Suprapubic skin (tissue), 4 donors: ENCODE measurements at places on chromosomes 6 and 20.
A peak's percentile ranks its signal among the peaks of the same experiment; 100 is the strongest.

GRCh38 chr6:21664314-21665109 is 71.0 kb downstream of the SOX4 start:
- H3K27ac ChIP-seq = no peak overlapping the region
- H3K4me1 ChIP-seq = peaks cover 35% of the 10 kb centered on the region
- H3K36me3 ChIP-seq = no peaks in the 10 kb centered on the region

- H3K4me3 ChIP-seq = no peak overlapping the region
- peaks cover 34% of the 10 kb centered on the region for H3K36me3 ChIP-seq
- no peaks in the 10 kb centered on the region for H3K27me3 ChIP-seq
- peak overlapping the region; percentile 83 for H3K27ac ChIP-seq
- H3K4me1 ChIP-seq = peaks cover 43% of the 10 kb centered on the region
Observed at GRCh38 chr6:52511572-52512151, 65.2 kb downstream of the TRAM2 start.

DNA sequence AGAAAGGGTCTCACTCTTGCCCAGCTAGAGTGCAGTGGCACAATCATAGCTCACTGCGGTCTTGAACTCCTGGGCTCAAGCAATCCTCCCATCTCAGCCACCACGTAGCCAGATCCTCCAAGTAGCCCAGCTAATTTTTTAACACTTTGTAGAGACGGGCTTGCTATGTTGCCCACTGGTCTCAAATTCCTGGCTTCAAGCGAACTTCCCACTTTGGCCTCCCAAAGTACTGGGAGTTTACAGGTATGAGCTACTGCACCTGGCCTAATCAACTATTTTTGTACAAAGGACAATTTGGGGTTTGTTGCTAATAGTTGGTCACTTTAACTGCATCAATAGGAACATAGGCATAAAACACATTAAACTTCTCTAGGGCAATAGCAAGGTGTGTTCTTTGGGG is 29.9 kb upstream of the SYNCRIP start:
- no peak overlapping the region for H3K4me3 ChIP-seq
- H3K27ac ChIP-seq = no peak overlapping the region
- no peaks in the 10 kb centered on the region for H3K27me3 ChIP-seq

DNA sequence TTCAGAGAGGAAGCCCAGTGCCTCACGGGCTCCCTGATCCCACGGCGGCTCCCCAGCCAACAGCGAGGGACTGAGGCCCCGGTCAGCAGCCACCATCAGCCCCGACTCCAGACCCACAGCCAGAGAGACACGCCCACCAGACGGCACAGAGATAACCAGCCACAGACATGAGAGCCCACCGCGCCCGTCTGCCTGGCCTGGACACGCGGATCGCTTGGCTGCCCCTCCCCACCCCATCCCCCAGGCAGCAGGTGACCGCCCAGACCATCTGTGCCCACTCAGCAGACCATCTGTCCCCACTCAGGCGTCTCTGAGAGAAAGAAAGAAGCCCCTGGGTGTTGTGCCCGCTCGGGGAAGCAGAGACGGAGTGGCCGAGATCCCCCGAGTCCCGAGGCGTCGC is 55.5 kb upstream of the CHRNA4 start:
- DNase-seq = no peak
- no peaks in the 10 kb centered on the region for H3K4me1 ChIP-seq
- H3K36me3 ChIP-seq = no peaks in the 10 kb centered on the region
- H3K4me3 ChIP-seq = no peak overlapping the region

- DNase-seq = no peak
- no peaks in the 10 kb centered on the region for H3K4me1 ChIP-seq
- no peak overlapping the region for H3K4me3 ChIP-seq
- H3K27me3 ChIP-seq = no peaks in the 10 kb centered on the region
- H3K36me3 ChIP-seq = no peaks in the 10 kb centered on the region
- H3K27ac ChIP-seq = no peak overlapping the region
Observed at GRCh38 chr20:2358006-2358405, 22.7 kb upstream of the TGM6 start.

DNA sequence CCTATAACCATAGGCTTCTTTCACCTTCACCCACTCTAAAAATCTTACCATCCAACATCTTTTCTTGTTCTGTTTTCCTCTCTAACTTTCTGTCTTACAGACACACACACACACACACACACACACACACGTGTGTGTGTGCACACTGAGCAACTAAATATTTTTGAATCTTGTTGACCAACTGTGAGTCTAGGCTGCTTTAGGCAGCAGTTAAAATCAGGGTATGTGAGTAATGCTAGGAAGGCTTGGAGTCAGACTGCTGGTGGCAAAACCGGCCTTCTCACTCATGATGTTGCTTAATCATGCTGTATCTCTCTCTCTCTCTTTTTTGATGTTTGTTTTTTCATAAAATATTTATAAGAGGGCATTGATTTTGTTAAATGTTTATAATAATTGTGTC is 103.1 kb upstream of the TBX18 start:
- H3K4me1 ChIP-seq = no peaks in the 10 kb centered on the region
- no peaks in the 10 kb centered on the region for H3K36me3 ChIP-seq
- H3K4me3 ChIP-seq = no peak overlapping the region
- no peak overlapping the region for H3K27ac ChIP-seq

- no peaks in the 10 kb centered on the region for H3K4me1 ChIP-seq
- no peaks in the 10 kb centered on the region for H3K27me3 ChIP-seq
- no peak overlapping the region for H3K4me3 ChIP-seq
- H3K36me3 ChIP-seq = no peaks in the 10 kb centered on the region
- no peak overlapping the region for H3K27ac ChIP-seq
Observed at GRCh38 chr6:123030282-123030681, 34.2 kb downstream of the CLVS2 start.

- peaks cover 24% of the 10 kb centered on the region for H3K36me3 ChIP-seq
- H3K27ac ChIP-seq = peak overlapping the region; percentile 71
- H3K4me3 ChIP-seq = no peak overlapping the region
- no peak for DNase-seq
- peaks cover 42% of the 10 kb centered on the region for H3K4me1 ChIP-seq
- H3K27me3 ChIP-seq = no peaks in the 10 kb centered on the region
Observed at GRCh38 chr20:23629017-23629541, 8.7 kb downstream of the CST3 start.

DNA sequence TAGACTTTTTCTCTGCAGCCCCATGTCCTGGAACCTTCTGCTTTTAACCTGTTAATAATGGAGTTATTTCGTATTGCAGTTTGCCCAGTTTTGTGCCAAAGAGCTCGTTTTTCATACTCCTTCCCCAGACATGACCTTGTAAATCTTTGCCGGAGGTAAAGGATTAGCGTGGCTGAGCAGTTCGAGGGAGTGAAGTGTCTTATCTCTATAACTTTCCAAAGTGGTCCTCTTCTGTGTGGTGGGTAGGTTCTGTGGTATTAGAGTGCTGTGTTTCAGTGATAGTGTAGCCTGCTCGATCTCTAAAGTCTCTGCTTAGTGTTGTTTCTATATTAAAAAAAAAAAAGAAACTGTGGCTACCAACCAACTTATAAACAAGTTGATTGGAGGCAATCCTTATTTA is 67.5 kb downstream of the FARS2 start:
- H3K4me3 ChIP-seq = no peak overlapping the region
- H3K4me1 ChIP-seq = no peaks in the 10 kb centered on the region
- no peak for DNase-seq
- H3K27ac ChIP-seq = no peak overlapping the region
